ENCODE measurements at places on chromosomes 6 and 20.

DNA sequence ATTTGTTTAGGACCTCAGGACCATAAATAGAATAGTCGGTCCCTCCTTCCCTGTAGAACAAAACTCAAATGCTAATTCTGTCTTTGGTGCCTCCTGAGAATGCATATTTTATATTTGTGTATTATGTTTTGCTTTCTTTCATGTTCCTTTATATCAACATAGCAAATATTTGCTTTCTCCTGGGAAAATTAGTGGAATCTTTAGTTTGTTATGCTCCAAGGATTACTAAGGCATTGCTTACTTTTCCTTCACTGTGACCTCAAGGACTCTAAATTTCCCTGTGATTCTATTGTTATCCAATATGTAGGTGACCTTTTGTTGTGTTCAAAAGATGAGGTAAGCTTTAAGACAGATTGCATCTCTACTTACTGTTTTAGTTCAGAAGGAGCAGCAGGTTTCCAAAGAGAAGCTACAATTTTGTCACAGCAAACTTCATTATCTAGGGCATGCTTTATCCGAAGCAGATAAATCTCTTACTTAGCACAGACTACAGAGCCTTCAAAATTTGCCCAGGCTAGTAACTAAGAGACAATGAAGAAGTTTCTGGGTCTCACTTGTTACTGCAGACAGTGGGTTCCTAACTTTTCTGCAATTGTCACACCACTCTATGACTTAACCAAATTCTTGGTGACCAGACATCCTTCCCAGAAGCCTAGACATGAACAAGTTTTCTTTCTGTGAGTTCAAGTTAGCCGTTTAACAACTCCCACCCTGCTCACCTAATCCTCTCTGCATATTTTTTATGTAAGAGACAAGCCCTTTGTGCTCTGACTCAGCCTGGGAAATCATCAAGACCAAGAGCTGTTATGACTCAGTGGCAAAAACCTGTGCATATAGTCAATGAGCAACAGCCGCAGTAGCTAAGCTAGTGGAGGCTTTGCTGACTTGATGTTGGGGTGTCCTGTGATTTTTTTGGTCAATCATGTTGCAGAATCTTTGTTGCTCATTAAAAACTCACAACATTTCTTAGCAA lies 378.8 kb downstream of the QKI start:
- no peak for DNase-seq

- no peak for DNase-seq
Measured at GRCh38 chr6:28609672-28610071, 84.0 kb downstream of the GPX5 start.

- no peak for DNase-seq
Measured at GRCh38 chr20:31698803-31699718, 23.6 kb downstream of the BCL2L1 start.

- no peak for DNase-seq
Measured at GRCh38 chr20:24149881-24150307, 161.3 kb upstream of the GGTLC1 start.

DNA sequence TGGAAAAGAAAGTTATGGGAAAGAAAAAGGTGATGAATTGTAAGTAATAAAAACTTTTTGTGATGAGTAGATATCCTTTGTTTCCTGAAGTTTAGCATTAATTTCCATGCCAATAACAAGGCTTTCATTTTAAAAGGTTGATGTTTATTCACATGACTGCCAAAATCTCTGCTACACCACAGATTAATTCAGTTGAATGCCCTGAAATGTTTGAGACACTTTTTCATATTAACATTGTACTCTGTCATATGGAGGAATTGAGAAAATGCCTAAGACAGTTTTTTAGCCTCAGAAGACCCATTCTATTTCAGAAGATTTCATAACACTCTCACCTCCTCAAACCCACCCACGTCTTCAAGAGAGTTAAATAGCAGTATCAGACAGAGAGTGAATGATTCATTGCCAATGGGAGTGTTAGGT lies 115.5 kb downstream of the ADGRG6 start:
- no peak for DNase-seq

GRCh38 chr6:89479897-89480296 lies 46.9 kb downstream of the ANKRD6 start:
- DNase-seq: no peak

GRCh38 chr20:33460711-33461110 lies 17.1 kb upstream of the SNTA1 start:
- no peak for DNase-seq

GRCh38 chr6:54876365-54876764 lies 29.8 kb downstream of the FAM83B start:
- no peak for DNase-seq

DNA sequence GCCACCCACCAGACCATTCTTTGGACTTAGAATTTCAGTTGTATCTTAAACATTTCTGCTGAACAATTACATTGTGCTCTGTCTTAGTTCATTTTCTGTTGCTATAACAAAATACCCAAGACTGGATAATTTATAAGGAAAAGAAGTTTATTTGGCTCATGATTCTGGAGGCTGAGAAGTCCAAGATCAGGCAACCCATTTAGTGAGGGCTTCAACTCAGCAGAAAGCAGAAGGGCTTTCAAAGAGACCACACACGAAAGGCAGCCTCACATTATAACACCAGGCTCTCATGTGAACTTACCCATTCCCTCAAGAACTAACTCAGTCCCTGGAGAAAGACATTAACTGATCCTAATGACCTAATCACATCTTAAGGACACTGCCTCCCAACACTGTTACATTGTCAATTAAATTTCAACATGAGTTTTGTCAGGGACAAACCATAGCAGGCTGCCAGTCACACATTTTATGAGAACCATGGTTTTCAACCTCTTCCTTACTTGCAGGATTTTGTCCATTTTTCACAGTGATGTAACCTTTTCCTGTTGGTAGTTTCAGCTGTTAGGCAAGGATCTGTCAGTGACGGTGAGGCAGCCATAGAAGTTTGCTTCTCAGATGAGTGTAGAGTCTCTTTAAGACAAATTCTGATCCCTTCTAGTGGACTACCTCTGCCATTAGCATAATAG lies 399.6 kb upstream of the SOX4 start:
- DNase-seq: no peak

- DNase-seq: no peak
Measured at GRCh38 chr20:42923348-42923918, 266.3 kb downstream of the PTPRT start.

GRCh38 chr6:140779341-140779740 lies 1353.4 kb upstream of the GJE1 start:
- no peak for DNase-seq

- DNase-seq: no peak
Measured at GRCh38 chr20:57153238-57153905, 113.1 kb downstream of the BMP7 start.

DNA sequence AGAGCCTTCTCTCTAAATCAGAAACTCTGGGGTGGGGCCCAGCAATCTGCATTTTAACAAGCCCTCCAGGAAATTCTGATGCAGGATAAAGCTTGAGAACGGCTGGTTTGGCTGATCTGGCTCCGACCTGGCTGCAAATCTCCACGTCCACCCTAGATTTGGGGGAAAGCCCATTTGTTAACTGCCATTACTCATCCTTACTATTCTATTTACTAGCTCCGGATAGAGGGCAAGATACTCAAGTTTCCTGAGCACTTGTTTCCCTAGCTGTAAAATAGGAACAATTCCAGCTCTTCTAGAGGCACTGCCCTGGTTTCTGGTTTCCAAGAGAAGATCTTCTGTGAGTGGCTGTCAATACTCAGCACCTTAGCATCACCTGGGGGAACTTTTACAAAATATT lies 44.4 kb downstream of the DAAM2 start:
- DNase-seq: no peak

GRCh38 chr6:89690944-89691324 lies 52.4 kb upstream of the LYRM2 start:
- no peak for DNase-seq

Data from T-cell (primary cell).